ENCODE measurements at places on chromosomes 6 and 20.
A peak's percentile ranks its signal among the peaks of the same experiment; 100 is the strongest.

DNA sequence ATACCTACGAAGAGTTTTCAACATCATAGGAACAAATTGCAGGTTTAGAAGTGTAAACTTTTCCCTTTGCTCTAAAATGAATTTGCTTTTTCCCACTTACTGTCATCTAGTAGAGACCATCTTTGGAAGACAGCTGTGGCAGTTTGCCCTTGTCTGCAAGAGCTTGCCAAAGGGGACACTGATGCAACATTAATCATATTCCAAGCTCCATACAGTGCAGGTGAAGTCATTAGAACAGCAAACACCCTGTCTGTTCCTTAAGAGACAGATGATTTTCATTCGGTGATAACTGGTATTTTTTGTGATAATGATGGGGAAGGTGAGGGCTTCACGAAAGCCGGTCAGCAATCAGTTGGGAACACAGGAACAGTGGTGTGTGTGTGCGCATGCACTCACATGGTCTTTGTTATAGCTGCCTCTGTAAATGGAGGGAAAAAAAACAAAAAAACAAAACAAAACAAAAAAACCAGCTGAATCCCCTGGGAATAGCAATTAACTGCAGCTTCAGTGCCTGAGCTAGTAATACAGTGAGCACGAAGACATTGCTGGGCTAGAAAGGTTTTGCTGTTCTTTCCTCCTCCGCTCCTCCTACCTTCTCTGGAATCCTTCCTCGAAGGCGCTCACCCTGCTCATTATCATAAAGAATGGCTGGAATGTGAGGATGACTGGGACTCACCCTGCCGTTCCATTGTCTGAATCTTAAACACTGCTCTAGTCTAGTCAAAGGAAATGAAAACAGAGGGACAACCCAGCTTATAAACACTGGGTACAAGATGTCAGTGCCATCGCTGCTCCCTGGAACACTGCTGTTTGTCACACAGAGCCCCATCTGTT, 35.2 kb upstream of the KIF13A start:
- DNase-seq: no peak

DNA sequence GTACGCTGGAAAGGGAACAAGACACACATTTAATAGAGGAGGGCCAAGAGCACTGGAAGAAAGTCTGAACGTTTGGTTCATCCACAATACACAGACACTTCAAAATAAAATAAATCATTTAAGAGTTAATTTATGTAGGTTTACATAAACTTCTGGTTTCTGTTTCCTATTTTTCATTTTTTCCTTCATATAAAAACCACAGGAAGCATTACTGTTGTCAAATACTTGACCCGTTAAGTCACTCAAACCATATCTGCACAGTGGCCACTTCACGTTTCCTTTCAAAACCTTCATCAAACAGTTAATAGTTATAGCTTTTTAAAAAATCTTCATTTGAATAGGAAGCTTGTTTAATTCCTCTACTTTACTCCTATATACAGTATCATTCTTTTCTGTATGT, 257.6 kb upstream of the THEMIS start:
- no peak for DNase-seq

DNA sequence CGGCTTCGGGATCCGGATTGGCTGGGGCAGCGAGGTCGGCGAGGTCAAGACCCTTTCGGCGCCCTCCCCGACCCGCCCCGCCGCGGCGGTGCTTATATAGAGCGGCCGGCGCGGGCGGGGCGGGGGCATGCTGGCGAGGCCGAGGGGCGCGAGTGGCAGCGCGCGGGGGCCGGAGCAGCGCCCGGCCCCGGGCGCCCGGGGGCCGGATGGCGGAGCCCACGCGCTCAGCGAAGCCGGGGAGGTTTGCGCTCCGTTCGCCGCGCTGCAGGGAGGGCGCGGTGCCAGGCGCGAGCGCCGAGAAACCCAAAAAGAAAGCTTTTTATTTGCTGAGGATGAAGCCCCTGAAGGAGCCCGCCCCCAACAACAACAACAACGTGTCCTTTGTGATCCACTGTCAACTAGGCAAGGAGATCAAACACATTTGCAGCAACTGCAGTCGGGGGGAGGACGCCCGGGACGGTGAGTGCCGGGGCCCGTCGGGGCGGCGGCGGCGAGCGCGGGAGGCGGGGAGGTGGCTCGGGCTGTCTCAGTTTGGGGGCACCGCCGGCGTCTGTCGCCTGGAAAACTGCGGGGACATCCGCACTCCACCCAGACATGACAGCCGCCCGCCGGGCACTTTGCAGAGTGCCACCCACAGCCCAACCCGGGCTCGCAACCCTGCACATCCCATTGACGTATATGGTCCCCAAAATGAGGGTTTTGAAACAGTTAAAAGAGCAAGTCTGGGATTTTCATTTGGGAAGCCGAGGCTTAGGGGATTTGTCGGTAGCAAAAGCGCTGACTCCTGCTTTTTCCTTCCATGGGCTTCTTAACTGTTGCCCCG, 297.3 kb downstream of the PHACTR1 start:
- DNase-seq: no peak

- no peak for DNase-seq
Measured at GRCh38 chr6:150038202-150039062, 13.1 kb upstream of the RAET1L start.

GRCh38 chr6:158220786-158221442, 52.8 kb downstream of the GTF2H5 start:
- peak; percentile 88 for DNase-seq

GRCh38 chr6:43971776-43972126, 155.5 kb downstream of the MRPL14 start:
- no peak for DNase-seq

GRCh38 chr20:64038224-64038564, 2.2 kb downstream of the C20orf204 start:
- no peak for DNase-seq

DNA sequence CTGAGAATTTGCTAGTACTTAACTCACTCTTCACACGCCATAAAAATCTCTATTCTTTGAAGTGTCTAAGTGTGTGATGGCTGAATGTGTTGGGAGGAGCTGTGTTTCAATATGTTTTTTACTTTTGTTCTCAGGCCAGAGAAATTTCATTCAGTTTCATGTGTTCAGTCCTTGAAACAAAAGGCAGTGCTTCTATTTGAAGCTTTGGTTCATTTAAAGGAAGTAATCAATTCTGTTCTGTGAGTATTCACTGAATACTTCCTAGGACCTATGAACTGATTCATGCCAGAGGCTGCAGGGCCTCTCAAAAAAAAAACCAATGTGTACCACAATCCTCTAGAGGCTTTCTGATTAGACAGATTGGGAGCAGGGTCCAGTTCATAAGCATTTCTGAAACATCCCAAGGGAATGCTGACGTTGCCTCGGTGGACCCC, 12.4 kb upstream of the F13A1 start:
- no peak for DNase-seq

DNA sequence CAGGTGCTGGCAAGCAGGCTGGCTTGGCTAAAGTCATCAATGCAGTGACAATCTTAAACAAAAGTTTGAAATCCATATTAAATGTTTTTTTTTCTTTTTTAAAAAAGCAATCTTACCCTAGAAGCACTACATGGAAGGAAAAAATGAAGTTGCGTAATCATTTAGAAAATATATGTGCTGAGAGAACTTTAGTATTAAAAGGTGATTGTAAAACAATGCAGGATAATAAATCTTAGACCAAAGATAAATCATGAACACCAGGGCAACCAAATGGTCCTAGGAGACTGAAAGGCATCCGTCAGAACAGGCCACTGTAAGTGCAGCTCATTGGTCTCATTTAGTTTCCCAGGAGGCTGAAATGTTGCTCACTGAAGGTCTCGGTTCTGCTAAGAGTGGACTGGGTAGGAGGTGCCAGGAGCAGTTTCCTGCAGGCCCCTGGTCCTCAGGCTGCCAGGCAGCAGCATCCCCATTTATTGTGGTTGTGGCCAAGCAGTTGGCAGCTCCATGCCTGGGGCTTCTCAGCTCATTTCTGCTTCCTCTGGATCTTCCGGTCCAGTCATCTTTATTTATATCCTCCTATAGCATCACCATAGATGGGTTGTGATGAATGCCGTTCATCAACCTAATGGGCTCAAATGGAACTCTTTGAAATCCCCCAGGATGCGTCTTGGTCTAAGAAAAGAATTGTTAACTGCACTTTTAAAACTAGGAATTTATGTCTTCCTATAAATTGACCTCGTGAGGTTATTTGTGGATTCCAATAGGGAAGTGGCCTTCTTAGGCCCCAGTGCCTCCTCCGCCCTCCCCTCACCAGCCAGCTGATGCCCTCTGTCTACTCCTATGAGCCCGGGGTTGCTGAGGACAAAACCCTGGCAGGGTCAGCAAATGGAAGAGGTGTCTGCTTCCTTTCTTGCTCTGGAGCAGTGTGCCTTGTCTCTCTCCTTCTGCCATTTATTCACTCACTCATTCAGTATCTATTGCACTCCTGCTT, 269.0 kb downstream of the UST start:
- DNase-seq: no peak

- DNase-seq: no peak
Measured at GRCh38 chr6:159279790-159280277, 110.6 kb downstream of the FNDC1 start.

- no peak for DNase-seq
Measured at GRCh38 chr6:108074057-108074358, 533 bp downstream of the OSTM1 start.

DNA sequence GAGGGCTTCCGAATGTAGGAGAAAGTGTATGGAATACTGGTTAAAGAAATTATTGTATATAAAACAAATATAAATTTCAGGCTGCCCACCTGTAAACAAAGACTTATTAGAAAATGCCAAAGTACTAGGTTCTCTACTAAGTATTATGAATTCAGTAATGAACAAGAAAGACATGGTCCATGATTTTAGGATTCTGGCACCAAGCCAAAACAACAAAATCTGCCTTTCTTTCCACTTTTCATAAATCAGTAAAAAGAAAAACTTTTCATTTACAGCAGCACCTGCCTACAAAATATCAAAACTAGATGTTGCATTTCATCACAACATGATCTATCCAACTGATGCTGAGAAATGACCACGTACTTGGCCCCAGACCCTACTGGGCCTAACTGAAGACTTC, 14.5 kb upstream of the SNRPB start:
- DNase-seq: no peak

GRCh38 chr6:130354322-130354721, 11.5 kb upstream of the TMEM200A start:
- DNase-seq: no peak

- no peak for DNase-seq
Measured at GRCh38 chr6:42537536-42537935, 26.3 kb upstream of the UBR2 start.

DNA sequence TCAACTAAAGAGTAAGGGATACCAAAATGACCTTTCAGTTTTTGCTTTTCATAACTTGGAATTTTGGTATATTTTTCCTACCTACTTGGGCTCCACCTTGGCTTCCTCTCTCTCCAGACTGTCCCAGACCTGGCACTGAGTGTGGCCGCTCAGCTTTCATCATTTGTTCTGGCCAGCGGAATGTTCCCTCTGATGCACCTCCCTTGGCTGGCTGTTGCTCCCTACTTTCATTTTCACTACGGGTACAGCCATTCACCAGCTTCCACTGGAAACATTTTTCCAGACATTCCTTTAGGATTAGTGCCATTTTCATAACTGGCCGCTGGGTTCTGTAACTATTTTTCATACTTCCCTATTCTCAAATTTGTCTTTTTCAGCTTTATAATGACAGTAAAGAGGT, 487.4 kb downstream of the TENT5A start:
- DNase-seq: no peak

- DNase-seq: no peak
Measured at GRCh38 chr6:165245287-165245686, 64.1 kb downstream of the C6orf118 start.

DNA sequence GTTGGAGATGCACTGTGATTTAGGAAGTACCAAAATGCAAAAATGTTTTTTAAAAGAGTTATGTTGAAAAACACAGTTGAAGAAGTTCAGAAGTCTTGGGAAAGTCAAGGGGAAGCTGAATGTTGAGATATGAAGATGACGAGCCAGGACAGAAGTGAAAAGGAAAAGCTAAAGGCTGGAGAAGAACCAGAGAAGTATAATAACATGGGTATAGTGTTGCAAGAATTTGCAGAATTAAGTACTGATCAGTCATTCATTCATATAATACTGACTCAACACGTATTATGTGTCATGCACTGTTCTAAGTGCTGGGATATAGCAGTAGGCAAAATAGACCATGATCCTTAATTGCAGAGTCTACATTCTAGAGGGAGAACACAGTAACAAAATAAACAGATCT, 432.8 kb downstream of the CDC5L start:
- no peak for DNase-seq

DNA sequence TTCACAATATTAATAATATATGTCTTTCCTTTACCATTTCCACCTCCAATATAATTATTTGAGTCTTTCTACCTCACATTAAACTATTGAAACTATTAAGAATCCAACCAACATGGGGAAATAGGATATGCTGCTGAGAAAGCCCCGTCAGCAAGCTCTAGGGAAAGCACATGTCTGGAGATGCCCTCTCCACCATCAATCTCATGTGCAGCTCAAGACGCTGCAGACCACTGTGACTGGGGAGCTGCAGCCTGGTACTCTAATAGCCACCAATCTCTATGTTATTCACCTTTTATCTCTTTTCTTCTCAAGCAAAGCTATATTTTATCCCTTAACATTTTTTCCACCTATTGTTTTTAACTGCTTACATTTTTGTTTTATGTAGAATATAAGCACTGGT, 50.3 kb downstream of the COL9A1 start:
- DNase-seq: no peak

- DNase-seq: peak; percentile 79
Measured at GRCh38 chr6:26044140-26045064, 42.8 kb upstream of the HFE start.

DNA sequence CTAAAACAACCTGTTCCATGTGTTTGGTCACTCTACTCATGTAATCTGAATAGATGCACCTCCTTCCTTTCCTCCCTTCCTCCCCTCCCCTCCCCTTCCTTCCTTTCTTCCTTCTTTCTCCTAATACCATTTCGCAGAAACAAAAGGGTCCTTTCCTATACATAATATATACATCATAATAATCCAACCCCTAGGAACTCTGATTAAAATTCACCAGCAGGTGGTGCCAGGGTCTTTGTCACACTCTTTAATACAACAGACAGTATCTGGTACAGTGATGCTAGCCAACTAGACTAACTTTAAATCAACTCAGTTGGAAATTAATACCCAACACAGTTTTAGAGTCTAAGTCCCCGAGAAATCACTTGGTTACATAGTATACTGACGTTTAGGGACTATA, 181.2 kb upstream of the SHLD1 start:
- DNase-seq: no peak

DNA sequence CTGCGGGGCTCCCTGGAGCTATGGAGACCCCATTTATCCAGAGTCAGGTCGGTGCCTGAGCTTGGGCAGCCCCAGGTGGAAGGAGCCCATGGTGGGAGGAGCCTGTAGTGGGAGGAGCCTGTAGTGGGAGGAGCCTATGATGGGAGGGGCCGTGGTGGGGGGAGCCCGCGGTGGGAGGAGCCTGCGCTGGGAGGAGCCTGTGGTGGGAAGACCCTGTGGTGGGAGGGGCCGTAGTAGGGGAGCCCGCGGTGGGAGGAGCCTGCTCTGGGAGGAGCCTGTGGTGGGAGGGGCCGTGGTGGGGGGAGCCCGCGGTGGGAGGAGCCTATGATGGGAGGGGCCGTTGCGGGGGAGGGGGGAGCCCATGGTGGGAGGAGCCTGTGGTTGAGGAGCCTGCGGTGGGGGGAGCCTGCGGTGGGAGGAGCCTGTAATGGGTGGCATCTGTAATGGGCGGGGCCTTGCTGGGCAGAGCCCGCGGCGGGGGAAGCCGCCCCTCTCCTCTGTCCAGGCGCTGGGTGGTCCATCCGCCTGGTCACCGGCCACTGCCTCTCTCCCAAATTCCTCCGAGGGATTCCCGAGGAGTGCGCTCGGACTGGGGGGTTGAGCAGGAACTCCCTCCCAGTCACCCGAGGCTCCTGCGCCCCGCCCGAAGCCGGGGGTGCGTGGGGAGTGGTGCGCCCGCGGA, 567 bp upstream of the FNDC11 start:
- DNase-seq: peak; percentile 94

Data from activated CD8-positive, alpha-beta memory T cell treated with anti-CD3 and anti-CD28 coated beads, Interleukin-2, amount 50 U/mL, for 48 hours (primary cell).